ENCODE measurements at places on chromosomes 1 and 21.

DNA sequence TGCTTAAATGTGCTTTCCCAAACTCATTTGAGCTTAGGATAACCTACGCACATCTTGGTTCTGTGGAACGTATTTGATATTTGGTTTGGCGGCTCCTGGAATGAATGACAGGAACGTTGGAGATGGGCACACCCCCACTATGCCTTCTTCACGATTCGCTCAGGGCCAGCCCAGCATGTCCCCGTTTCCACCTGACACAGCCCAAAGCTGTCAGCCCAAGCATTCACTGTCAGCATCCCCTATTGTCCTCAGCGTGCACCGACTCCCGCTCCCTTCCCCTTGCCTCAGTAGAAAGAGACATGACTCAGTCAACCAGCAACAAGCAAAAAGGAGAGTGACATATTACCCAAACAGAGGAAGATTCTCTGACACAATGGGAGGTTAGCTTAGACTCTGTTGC, 181.4 kb downstream of the KCNJ6 start:
- H3K4me3 ChIP-seq, result no peak overlapping the region
- H3K27ac ChIP-seq, result no peak overlapping the region
- DNase-seq, result no peak
- H3K4me1 ChIP-seq, result no peaks in the 10 kb centered on the region
- H3K27me3 ChIP-seq, result no peaks in the 10 kb centered on the region

GRCh38 chr1:86696522-86696921, 7.9 kb upstream of the SH3GLB1 start:
- no peak overlapping the region for H3K4me3 ChIP-seq
- no peak for DNase-seq
- H3K36me3 ChIP-seq, result no peaks in the 10 kb centered on the region

DNA sequence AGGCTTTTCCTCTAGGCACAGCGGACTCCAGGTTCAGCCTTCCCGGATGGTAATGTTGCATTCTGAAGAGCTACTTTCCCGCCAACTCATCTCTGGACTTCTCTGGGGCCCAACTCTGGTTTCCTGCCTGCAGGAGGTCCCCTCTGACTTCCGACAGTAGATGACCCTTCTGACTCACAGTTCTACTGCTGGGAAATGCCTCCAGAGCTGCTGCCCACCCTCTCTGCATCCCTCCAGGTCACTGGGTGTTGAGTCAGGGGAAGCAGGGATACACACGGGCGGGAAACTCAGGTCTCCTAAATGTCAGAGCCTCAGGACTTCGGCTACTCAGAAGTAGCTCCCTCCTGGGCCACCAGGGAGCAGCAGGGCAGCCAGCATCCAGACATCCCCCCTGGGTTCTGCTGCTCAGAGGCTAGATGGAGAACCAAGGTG, 2.1 kb upstream of the KIF21B start:
- H3K27ac ChIP-seq, result no peak overlapping the region
- no peaks in the 10 kb centered on the region for H3K36me3 ChIP-seq
- no peaks in the 10 kb centered on the region for H3K27me3 ChIP-seq
- DNase-seq, result no peak
- H3K4me1 ChIP-seq, result peaks cover 21% of the 10 kb centered on the region

DNA sequence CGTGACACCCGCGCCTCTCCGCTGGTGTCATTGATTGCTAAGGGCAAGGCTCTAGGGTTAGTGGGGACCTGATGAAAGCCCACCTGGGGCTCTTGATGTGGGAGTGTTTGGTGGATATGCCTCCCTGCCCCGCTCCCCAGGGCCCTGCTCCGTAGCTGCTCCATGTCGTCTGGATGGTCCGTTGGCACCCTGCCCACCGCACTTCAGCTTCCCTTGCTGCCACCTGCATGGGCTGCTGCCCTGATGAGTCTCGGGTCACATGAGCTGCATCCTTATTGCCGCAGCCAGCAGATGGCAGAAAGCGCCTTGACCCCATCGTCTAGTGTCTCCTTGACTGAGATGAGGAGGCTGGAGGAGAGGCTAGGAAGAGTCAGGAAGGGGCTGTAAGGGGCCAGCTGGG, 439.4 kb downstream of the CAMTA1 start:
- H3K27ac ChIP-seq, result no peak overlapping the region
- H3K4me1 ChIP-seq, result no peaks in the 10 kb centered on the region
- no peaks in the 10 kb centered on the region for H3K36me3 ChIP-seq
- no peak for DNase-seq
- no peaks in the 10 kb centered on the region for H3K27me3 ChIP-seq
- no peak overlapping the region for H3K4me3 ChIP-seq

- DNase-seq, result no peak
- no peak overlapping the region for H3K27ac ChIP-seq
- no peaks in the 10 kb centered on the region for H3K36me3 ChIP-seq
- no peaks in the 10 kb centered on the region for H3K4me1 ChIP-seq
- H3K27me3 ChIP-seq, result no peaks in the 10 kb centered on the region
- H3K4me3 ChIP-seq, result no peak overlapping the region
These were observed 351.8 kb downstream of the NEGR1 start for GRCh38 chr1:71930511-71930910.

DNA sequence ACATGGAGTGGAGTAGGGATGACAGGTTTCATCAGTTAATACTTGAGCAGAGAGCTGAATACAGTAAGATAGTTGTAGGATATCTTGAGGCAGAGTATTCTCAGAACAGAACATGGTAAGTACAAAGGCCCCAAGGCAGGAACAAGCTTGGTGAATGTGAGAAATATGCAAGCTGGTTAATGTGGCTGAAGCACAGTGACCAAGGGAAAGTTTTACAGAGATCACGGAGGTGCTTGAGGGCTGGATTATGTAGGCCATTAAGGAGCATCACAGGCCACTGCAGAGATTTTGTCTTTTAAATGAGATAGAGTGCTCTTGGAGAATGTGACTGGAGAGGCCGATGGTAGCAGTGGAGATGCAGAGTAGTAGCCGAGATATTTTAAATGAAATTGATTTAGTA, 54.0 kb upstream of the BOLA1 start:
- peaks cover 60% of the 10 kb centered on the region for H3K4me1 ChIP-seq
- H3K27ac ChIP-seq, result peak overlapping the region; percentile 6
- DNase-seq, result no peak
- H3K4me3 ChIP-seq, result no peak overlapping the region
- no peaks in the 10 kb centered on the region for H3K27me3 ChIP-seq

DNA sequence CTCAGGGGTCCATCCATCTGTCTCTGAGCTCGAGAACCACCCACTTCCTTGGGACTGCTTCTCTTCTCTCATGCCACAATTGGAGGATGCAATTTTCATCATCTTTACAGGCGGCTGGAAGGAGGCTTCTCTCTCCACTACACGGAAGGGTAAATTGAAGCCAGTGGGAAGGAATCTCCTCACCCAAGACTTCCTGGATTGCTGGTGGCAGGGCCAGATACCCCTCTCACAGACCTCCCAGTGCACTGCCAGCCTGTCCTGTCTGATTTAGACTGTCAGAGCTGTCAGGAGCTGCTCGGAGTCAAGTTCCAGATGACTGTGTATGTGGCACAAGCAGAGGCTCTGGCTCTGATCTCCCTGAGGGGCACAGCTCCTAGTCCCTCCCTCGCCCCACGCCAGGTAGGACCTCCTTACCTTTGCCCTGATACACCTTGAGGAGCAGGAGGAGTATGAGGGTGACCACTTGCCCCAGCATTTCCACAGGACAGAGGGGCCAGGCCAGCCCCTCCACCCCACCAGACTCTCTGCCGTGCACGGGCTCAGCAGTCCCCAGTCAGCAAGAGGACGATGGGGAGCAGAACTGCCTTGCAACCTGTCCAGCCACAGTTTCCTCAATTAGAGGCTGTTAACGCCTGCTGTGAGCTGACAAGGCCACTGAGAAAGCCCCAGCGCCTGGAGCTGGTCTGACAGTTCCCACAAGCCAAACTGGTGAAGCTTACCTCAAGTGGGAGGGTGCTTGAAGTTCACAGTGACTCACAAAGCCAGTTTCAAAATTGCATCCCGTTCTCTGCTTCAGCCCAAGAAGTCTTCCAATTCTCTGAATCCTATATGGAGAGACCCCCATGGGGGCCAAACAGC, at the start of gene CD244:
Gene CD244 (minus strand): TSS at position 685 of the 858 bp plus-strand sequence. CDS start 210 bp downstream, at position 475.
- H3K4me3 ChIP-seq, result no peak within 1 kb of the TSS
- H3K36me3 ChIP-seq, result no peaks in the 10 kb centered on the region
- no peaks in the 10 kb centered on the region for H3K27me3 ChIP-seq
- H3K4me1 ChIP-seq, result no peaks in the 10 kb centered on the region

DNA sequence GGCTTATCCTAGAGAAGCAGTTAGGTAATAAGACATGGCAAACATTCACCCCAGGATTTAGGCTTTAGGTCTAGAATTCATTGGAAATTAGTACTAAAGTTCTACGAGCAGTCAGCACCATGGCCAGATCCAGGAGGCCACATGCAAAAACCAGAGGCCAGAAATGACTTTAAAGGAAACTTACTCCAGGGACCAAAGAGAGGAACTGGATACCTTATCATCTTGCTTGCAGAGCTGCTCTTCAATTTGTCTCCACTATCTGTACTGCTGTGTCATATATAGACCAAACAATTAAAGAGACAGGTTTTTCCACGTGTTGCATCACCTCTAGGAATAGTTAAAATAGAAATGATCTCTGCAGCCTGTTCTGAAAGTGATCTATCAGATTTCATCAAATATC, 127.8 kb downstream of the LMX1A start:
- no peaks in the 10 kb centered on the region for H3K27me3 ChIP-seq
- no peak overlapping the region for H3K27ac ChIP-seq
- no peak for DNase-seq
- H3K36me3 ChIP-seq, result no peaks in the 10 kb centered on the region

DNA sequence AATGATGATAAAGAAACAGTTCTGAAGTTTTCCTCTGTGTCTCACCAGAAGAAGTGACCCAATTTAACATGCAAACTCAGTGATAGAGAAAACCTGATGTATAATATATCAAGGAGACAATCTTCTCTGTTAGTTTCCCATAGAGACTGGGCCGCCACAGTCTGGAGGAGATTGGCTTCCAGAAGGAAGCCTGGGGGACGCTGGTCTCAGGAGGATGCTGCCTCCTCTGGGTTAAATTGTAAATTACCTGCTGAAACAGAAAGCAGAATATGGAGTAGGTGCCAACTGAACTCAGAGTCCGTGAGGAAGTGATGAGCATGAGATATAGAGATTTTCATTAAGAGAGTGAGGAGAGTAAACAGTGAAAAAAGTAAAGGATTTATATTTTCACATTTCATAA, 15.8 kb downstream of the OR14I1 start:
- DNase-seq, result no peak
- H3K4me1 ChIP-seq, result no peaks in the 10 kb centered on the region
- no peak overlapping the region for H3K4me3 ChIP-seq
- no peaks in the 10 kb centered on the region for H3K27me3 ChIP-seq
- H3K36me3 ChIP-seq, result no peaks in the 10 kb centered on the region

GRCh38 chr21:14452031-14452726, 69.2 kb upstream of the HSPA13 start:
- no peaks in the 10 kb centered on the region for H3K36me3 ChIP-seq
- no peaks in the 10 kb centered on the region for H3K27me3 ChIP-seq
- no peak overlapping the region for H3K27ac ChIP-seq
- DNase-seq, result no peak
- H3K4me1 ChIP-seq, result no peaks in the 10 kb centered on the region

GRCh38 chr1:19342894-19343616, 30.9 kb downstream of the SLC66A1 start:
- H3K27me3 ChIP-seq, result no peaks in the 10 kb centered on the region
- DNase-seq, result no peak
- no peak overlapping the region for H3K4me3 ChIP-seq
- H3K27ac ChIP-seq, result peak overlapping the region; percentile 70

- H3K4me3 ChIP-seq, result no peak overlapping the region
- no peaks in the 10 kb centered on the region for H3K27me3 ChIP-seq
- H3K36me3 ChIP-seq, result no peaks in the 10 kb centered on the region
- no peak overlapping the region for H3K27ac ChIP-seq
These were observed 132.5 kb upstream of the SYT6 start for GRCh38 chr1:114286179-114286578.

Measured in vagina (tissue), 2 donors.